ENCODE measurements at places on chromosomes 4 and X. TPM values are rescaled to one million over a fixed set of nuclear protein-coding genes. Genes with fewer than 3 reads are reported as not detected.

SPOCK3 gene
- not detected for total RNA-seq

FAM90A26 gene
- not detected for total RNA-seq

DNA sequence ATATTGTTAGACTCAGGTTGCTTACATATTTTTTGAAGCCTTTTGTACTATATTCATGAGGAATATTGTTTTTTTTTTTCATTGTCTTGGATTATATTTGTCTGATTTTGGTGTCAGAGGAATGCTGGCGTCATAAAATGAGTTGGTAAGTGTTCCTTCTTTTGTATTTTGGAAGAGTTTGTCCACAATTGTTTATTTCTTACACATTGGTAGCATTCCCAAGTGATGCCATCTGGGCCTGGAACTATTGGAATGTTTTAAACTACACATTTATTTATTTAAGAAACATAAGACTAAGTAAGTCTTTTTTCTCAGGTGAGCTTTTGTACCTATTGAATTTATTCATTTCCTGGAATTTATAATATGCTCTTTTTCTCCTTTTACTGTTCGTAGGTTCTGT, 107.6 kb downstream of the LARP1B start:
- DNase-seq: no peak

DNA sequence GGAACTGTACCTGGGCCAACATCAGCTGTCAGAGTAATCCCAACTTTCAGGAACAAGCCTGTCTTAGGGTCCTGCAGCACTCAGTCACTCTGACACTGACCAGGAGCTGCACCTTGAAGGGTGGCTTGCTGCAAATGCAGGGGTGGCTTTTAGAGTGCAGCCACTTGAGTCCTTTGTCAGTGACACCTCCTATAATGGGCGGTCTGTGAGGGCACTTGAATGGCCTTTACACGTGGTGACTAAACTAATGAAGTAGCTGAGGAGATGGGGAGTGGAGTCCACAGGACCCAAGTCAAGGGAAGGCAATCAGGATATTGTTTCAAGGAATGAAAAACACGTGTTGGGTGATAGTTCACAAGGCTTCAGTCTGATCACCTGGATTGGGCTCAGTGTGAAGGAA, 11.1 kb upstream of the LNX1 start:
- DNase-seq: no peak

DNA sequence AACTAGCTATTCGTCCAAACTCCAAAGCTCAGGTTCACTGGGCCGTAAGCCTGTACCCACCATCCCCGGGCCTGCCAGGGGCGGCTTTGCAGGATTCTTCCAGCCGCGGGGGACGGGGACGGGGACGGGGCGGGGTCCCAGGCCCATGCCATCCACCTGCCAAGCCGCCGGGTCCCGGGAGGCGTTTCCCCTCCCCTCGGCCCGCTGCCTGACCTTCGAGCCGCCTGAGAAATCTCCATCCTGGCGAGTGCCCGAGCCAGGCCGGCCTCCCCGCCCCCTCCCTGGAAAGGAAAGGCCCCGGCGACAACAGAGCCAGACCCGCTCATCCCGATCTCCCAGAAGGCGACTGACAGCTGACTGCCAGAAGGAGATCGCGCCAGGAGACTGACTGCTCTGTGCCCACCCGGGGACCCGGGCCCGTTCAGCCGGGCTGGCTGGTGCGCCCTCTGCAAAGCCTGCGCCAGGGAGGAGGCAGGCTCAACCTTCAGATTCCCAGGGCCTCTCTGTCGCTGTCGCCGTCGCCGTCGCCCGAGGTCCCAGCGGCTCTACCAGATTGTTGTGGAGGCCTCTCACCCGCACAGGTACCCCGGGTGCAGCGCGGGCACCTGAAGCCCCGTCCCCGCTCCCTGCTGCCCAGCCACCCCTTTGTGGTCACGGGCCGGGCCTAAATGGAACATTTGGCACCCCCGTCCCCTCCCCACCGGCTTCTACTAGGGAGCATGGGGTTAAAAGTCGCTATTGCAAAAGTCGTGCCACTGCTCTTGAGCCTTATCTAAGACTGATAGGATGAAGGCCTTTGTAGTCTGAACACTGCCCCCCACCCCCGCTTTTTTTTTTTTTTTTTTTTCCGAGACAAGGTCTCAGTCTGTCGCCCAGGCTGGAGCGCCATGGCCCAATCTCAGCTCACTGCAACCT, at the start of gene RGN:
Gene RGN (plus strand): TSS at position 315 of the 915 bp plus-strand sequence. CDS start 2,702 bp downstream, outside the sequence.
- DNase-seq: no peak

SAGE1 gene
- total RNA-seq: not detected

All from lower leg skin (tissue), 4 donors.